ENCODE measurements at places on chromosomes 16 and 17.

- DNase-seq = no peak
Measured at GRCh38 chr17:69269131-69269998, 40.7 kb upstream of the ABCA10 start.

DNA sequence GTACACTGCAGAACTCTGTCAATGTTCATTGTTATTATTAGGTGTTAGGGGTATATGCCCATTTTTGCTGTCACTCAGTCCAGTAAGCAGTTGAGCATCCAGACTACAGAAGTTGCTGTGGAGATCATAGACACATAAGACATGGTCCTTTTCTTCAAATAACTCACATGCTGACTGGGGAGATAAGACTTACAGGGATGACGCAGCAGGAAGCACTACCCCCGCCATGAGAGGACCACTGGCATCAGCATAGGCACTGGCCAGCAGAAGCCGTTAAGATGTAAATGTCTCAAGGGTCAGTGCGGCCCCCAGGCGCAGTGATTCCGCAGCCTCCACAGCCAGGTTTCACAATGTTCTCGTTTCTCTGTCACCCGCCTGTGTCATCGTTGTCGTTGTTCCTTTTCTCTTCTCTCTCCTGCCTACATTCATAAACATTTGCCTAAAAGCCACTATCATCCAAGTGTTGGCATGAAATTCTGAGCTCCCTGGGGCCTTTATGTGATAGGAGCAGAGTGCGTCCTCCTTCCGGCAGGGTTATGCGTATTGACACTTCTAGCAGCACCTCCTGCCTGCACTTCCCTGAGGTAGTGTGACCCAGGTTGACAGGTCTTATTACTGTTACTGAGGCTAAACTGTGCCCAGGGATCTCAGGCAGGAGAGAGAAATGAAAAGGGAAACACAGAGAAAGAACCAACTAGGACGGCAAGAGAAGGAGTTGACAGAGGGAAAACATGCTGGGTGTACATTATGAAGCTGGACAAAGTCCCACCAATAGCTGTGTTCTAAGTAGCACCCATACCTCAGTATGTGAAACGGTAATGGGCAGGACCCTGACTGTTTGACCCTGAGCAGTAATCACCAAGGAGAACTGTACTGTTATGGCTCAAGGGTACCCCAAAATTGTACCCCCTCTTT, 17.9 kb downstream of the TANGO6 start:
- DNase-seq = no peak

DNA sequence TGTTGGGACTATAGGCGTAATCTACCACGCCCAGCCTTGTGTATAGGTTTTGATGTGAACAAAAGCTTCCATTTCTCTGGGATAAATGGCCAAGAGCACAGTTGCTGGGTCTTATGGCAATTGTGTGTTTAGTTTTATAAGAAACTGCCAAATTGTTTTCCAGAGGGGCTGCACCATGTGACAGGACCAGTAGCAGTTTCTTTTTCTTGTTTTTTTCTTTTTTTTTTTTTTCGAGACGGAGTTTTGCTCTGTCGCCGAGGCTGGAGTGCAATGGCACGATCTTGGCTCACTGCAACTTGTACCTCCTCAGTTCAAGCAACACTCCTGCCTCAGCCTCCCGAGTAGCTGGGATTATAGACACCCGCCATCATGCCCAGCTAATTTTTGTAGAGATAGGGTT, 34.3 kb upstream of the CBX4 start:
- DNase-seq = no peak

- no peak for DNase-seq
Measured at GRCh38 chr16:46612121-46612520, 9.1 kb downstream of the SHCBP1 start.

DNA sequence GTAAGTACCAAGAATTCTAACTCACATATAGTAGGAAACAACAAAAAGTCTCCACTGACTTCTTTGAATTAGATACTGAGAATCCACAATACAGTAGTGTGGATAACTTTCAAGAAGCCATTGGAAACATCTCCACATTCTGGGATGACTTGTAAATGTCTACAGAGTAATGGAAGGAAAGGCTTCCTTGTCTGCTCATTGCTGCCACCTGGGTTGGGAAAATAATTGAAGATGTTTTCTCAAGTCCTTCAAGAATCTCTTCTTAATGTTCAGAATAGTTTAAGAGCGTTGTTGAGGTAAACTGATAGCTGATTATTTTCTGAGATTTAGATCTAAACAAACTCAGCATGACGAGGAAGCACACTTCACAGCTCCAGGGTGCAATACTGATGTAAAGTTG, 14.0 kb downstream of the CPSF4L start:
- DNase-seq = no peak

DNA sequence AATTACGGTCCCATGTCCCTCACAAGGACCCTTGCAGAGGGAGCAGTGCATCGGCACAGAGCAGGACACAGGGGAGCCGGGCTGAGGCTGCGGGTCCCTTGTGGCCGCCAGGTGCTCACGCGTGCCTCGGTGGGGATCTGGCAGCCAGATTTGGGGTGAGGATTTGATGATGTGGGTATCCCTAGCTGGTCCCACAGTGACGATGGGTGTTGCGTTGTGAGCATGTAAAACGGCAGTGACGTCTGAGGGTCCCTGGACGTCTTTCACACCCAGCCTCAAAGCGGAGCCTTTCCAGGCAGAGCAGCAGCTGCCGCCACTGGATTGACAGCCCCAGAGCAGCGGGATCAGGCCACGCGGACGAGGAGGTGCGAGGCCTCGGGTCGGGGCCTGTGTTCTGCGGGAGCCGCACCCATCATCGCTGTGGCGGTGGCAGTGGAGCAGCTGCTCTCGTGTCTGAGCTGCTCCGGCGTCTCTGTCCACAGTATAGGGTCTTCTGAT, 54.6 kb downstream of the WDR45B start:
- no peak for DNase-seq

GRCh38 chr16:8403978-8404749, 186.1 kb downstream of the TMEM114 start:
- no peak for DNase-seq

DNA sequence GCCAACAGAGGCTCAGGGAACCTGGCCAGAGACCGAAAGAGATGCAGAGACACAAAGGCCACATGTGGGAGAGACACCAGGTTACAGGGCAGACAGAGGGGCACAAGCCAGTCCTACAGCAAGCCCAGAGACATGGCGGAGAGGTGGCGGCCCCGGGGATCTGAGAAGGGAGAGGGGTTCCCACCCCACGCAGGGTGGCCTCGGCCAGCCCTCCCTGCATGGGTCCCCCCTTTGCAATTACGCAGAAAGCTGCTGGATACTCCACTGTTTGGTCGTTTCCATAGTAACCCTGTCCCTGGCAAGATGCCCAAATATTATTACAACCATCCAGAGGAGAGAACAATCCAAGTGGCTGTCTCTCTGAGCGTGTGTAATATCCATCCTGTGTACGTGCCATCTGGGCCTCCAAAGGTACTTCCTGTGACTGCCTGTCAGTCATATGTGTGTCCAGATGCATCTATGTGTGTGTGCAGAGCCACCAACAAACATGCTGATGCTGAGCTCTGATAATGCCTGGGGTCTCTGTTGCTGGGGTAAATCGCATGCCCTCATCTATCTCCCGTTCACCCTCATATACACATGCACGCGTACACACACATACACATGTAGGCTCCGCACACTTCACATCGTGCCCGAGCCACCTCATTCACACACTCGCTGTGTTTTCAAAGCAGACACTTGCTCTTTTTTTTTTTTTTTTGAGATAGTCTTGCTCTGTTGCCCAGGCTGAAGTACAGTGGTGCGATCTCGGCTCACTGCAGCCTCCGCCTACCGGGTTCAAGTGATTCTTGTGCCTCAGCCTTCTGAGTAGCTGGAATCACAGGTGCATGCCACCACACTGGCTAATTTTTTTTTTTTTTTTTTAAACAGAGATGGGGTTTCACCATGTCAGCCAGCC, 5.5 kb downstream of the PCGF2 start:
- DNase-seq = no peak

GRCh38 chr16:15879255-15879811, 9.1 kb downstream of the CEP20 start:
- no peak for DNase-seq

Data from SW480 (cell line).